ENCODE measurements at places on chromosomes 6 and 20. TPM values are rescaled to one million over a fixed set of nuclear protein-coding genes. Genes with fewer than 3 reads are reported as not detected.

The MMUT gene
- 29.6 TPM for total RNA-seq

GRCh38 chr6:28943557-28944411, 20.0 kb upstream of the TRIM27 start:
- peak; percentile 62 for DNase-seq

GRCh38 chr6:128098000-128098581, 197.2 kb upstream of the THEMIS start:
- DNase-seq: no peak

- DNase-seq: peak; percentile 22
These were observed 16.8 kb upstream of the ARFGEF2 start for GRCh38 chr20:48904566-48905296.

All from occipital lobe (tissue), 3 donors.